ENCODE measurements at places on chromosomes 3 and 15.
A peak's percentile ranks its signal among the peaks of the same experiment; 100 is the strongest.

DNA sequence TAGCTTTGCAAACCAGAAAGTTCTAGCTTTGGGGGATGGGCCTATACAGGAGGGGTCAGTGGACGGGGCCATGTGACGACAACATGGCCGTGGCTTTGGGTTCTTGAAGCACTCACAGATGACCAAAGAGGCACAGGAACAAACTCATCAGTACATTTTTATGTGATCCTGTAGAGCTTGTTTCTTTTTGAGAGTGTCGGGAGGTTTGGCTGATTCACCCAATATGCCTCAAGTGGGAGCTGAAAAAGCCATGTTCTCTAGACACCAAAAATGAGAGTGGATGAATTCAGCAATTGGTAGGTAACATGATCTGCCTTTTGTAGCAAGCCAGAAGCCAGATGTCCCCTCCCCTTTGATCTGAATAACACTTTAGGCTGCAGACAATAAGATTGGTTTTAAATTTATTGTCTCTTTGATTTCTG is 30.1 kb downstream of the GREM1 start:
- DNase-seq, result peak; percentile 29

- no peak for DNase-seq
These were observed 40.8 kb downstream of the KAT2B start for GRCh38 chr3:20080956-20081554.

DNA sequence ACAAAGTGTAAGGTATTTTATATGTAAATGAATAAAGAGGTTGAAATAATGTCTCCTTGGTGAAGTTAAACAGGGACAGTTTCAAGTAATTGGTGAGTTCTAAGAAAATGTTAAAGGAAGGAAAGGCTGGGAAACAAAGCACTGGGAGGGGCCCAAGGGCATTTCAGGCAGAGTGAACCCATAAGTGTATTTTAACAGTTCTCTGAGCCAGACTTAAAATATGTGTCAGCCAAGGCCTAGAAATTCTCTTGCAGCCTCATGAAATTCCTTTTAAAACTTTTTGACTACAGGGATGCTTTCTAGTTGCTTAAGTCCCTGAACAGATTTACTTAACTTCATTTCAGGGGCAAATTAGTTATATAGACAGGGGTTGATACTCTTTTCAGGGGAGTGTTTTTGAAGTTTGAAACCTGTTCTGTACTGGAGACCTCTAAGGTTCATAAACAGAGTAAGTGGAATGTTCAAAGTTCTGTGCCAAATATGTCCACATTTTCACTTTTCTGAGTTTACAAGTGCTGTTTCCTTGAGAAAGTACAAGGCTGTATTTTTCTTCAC is 77.6 kb downstream of the GALK2 start:
- DNase-seq, result no peak

DNA sequence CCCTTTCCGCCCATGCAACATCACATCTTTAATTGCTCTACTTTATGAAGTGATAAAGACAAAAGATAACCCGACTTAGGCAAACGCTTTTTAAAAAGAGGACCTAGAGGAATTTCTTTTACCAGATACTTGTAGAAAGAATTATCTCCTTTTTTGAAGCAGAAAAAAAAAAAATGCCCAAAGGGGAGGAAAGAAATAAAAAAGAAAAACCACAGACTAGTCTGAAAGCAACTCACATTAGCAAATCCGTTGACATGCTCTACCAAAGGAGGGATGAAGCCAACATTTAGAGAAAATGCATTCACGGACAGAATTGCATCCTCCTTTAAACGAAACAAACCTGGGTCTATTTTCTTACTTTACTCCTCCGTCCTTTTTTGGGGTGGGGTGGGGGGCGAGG is 213.6 kb downstream of the MEIS2 start:
- no peak for DNase-seq

- peak; percentile 47 for DNase-seq
These were observed 27.4 kb upstream of the BOC start for GRCh38 chr3:113183748-113184661.

GRCh38 chr3:30042274-30042859 is 564.0 kb upstream of the TGFBR2 start:
- DNase-seq, result peak; percentile 56

Data from M059J (cell line).